ENCODE measurements at places on chromosomes 3 and 15.
A peak's percentile ranks its signal among the peaks of the same experiment; 100 is the strongest.

GRCh38 chr3:50186096-50186495, 5.3 kb upstream of the GNAT1 start:
- H3K4me1 ChIP-seq, result no peaks in the 10 kb centered on the region
- H3K4me3 ChIP-seq, result no peak overlapping the region
- H3K27ac ChIP-seq, result no peak overlapping the region
- H3K27me3 ChIP-seq, result no peaks in the 10 kb centered on the region

DNA sequence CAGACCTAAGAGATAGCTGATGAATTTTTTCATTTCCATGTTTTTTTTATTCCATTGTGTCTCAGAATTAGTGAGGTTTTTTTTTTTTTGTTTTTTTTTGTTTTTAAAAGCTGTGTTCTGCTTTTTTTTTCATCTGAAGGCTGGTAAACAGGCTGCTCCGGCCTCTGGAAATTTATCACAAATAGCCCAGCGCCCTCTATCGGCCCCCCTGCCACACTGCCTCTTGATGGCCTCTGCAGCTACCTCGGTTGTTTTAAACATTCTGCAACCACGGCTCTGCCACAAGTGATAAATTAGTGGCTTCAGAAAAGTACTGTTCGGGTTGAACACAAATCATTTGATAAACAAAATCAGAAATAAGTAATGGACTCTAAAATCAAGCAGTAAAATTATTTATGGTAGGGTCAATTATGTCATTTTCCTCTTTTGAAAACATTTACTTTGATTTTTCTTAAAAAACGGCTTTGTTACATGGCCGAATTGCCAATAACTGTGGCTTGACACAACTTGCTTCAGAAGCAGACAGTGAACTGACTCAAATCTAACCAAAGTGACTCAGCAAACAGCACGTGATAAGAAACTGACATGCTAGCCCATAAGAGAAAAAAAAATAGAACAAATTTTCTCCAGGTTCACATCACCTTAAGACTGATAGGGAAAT, 87.8 kb downstream of the RSL24D1 start:
- no peaks in the 10 kb centered on the region for H3K36me3 ChIP-seq
- H3K4me3 ChIP-seq, result no peak overlapping the region
- no peaks in the 10 kb centered on the region for H3K27me3 ChIP-seq
- DNase-seq, result peak; percentile 24

DNA sequence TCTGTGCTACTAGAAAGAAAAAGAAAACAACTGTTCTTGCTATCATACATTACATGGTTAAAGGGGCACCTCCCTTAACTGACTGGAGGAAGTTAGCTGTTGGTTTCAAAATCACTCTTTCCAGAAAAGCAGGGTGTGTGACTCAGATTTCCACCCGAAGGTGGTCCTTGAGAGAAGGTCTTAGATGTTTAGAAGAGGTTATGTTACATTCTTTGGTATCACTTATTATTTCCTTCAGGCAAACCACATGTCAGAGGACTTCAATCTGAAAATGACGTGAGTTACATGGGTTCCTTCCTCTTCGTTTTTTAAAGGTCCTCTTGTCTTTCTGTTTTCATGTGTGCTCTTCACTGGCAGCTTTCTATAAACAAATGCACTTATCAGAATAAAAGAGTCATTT, 307.9 kb upstream of the CBLB start:
- peak overlapping the region; percentile 96 for H3K27ac ChIP-seq
- peak; percentile 83 for DNase-seq
- peaks cover 50% of the 10 kb centered on the region for H3K4me1 ChIP-seq
- peak overlapping the region; percentile 75 for H3K4me3 ChIP-seq

DNA sequence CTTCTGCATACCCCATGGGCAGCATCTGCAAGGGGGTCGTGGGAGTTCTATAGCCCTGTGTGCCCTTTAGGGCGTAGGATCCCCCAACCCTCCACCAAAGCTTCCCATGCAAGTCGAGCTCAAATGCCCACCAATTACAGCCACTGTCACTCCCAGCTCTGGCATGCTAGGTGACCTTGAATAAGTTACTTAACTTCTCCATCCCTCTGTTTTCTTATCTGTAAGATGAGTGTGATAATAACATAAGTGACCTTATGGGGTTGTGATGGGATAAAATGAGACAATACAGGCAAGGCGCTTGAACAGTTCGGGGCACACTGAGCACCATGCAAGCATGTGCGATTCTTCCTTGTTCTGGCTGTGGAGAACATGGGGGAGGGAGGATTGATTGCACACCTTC, 74.8 kb upstream of the POMGNT2 start:
- peak overlapping the region; percentile 74 for H3K27ac ChIP-seq
- H3K36me3 ChIP-seq, result peaks cover 11% of the 10 kb centered on the region
- peaks cover 41% of the 10 kb centered on the region for H3K4me1 ChIP-seq
- H3K4me3 ChIP-seq, result peak overlapping the region; percentile 69
- peaks cover 7% of the 10 kb centered on the region for H3K27me3 ChIP-seq
- no peak for DNase-seq

DNA sequence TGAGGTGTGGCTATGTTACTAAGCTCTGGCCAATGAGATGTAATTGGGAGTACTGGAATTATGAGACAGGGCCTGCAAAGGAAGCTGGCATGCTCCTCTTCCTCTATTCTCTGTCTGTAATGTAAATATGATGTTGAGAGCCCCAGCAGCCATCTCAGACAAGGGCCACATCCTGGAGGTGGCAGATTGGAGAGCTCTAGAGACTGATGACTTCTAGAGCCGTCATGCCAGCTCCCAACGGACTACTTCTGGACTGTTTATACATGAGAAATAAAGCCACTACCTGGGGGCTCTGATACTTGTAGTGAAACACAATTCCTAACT, 19.7 kb downstream of the PLD1 start:
- H3K27ac ChIP-seq, result no peak overlapping the region
- no peaks in the 10 kb centered on the region for H3K4me1 ChIP-seq
- peaks cover 12% of the 10 kb centered on the region for H3K27me3 ChIP-seq

DNA sequence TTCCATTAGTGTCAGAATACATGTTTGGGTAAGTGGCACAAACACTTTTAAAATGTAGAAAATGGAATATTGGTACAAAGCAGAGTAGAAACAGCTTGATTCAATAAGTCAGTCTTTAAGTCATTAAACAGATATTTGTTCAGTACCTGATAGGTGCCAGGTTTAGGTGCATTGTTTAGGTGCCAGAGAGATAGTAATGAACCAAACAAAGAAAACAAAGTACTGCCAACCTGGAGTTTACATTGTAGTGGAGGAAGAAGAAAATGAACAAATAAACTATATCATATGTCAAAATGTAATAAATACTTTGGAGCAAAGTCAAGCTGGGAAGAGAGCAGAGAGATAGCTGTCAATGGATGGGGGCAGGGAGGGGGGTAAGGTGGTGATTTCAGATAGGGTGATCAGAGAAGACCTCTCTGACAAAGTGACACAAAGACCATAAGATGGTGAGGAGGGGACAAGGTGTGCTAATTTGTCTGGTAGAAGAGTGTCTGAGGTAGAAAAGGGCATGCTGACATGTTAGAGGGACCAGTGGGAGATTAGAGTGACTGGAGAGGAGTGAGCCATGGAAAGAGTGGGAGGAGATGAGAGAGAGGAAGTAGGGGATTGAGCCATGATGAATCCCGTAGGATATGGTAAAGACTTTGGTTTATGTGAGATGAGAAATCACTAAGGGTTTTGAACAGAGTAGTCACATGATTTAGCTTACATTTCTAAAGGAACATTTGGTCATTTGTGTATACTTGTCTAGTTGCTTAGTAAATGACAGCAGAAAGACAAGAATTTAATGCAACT, 128.2 kb downstream of the UBE2E2 start:
- no peak overlapping the region for H3K4me3 ChIP-seq
- no peak overlapping the region for H3K27ac ChIP-seq
- no peaks in the 10 kb centered on the region for H3K27me3 ChIP-seq
- no peaks in the 10 kb centered on the region for H3K4me1 ChIP-seq

- H3K4me3 ChIP-seq, result no peak overlapping the region
- H3K27ac ChIP-seq, result no peak overlapping the region
- H3K4me1 ChIP-seq, result peaks cover 9% of the 10 kb centered on the region
- peaks cover 24% of the 10 kb centered on the region for H3K27me3 ChIP-seq
- peaks cover 9% of the 10 kb centered on the region for H3K36me3 ChIP-seq
Measured at GRCh38 chr15:39613271-39613670, 32.4 kb downstream of the THBS1 start.

DNA sequence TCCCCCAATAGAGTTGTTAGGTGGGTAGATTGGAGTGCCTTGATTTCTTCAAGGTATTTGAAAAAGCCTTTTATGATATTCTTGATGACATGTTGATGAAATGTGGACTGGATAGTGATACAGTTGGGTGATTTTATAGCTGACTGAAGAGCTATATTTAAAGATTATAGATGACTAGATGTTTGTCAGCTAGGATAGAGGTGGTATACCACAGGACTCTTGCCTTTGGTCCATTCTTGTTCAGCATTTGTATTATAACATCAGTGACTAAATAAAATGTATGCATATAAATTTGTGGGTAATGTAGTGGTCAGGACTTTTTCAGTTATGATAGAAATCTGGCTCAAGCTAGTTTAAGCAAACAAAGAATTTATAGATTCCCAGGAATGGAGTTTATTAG, 143.9 kb downstream of the ZNF609 start:
- no peak overlapping the region for H3K4me3 ChIP-seq
- H3K27ac ChIP-seq, result no peak overlapping the region
- H3K4me1 ChIP-seq, result peaks cover 40% of the 10 kb centered on the region

GRCh38 chr3:17823816-17824215, 81.4 kb upstream of the TBC1D5 start:
- no peaks in the 10 kb centered on the region for H3K36me3 ChIP-seq
- H3K27ac ChIP-seq, result no peak overlapping the region
- H3K4me3 ChIP-seq, result no peak overlapping the region
- DNase-seq, result no peak
